Right atrium auricular region (tissue), 2 donors: ENCODE measurements at places on chromosomes 5 and 9. TPM values are rescaled to one million over a fixed set of nuclear protein-coding genes. Genes with fewer than 3 reads are reported as not detected.
A peak's percentile ranks its signal among the peaks of the same experiment; 100 is the strongest.

Gene CRB2
- total RNA-seq = 1.6 TPM

- no peak overlapping the region for H3K27ac ChIP-seq
- no peaks in the 10 kb centered on the region for H3K4me1 ChIP-seq
- no peaks in the 10 kb centered on the region for H3K27me3 ChIP-seq
- H3K36me3 ChIP-seq = no peaks in the 10 kb centered on the region
- no peak for DNase-seq
These were observed 1867.9 kb upstream of the NUDT12 start for GRCh38 chr5:105430516-105430915.

GRCh38 chr9:137544176-137544760 lies 5.9 kb downstream of the PNPLA7 start:
- H3K27me3 ChIP-seq = no peaks in the 10 kb centered on the region
- peaks cover 8% of the 10 kb centered on the region for H3K36me3 ChIP-seq
- DNase-seq = no peak
- H3K4me1 ChIP-seq = no peaks in the 10 kb centered on the region
- no peak overlapping the region for H3K4me3 ChIP-seq
- H3K27ac ChIP-seq = no peak overlapping the region

- no peaks in the 10 kb centered on the region for H3K36me3 ChIP-seq
- H3K27me3 ChIP-seq = no peaks in the 10 kb centered on the region
- DNase-seq = no peak
- no peak overlapping the region for H3K4me3 ChIP-seq
- H3K4me1 ChIP-seq = no peaks in the 10 kb centered on the region
- no peak overlapping the region for H3K27ac ChIP-seq
These were observed 288.2 kb upstream of the MAP3K1 start for GRCh38 chr5:56527174-56527573.

DNA sequence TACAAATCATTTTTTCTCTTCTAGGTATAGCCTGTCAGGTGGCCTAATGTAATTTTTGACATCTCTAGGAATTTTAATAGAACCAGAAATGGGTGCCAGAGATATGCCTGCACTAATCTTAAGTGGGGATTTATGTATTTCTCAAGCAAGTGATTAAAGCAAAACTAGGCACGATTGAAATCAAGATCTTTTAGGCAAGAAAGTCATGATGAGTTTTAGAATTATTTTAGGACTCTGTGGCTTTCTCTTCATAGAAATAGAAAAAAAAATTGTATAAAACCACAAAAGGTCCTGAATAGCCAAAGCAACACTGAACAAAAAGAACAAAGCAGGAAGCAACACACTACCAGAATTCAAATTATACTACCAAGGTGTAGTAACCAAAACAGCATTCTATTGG lies 952 bp upstream of the AMACR start:
- peak overlapping the region; percentile 76 for H3K4me3 ChIP-seq
- no peak for DNase-seq
- H3K36me3 ChIP-seq = no peaks in the 10 kb centered on the region
- no peaks in the 10 kb centered on the region for H3K27me3 ChIP-seq
- no peaks in the 10 kb centered on the region for H3K4me1 ChIP-seq

DNA sequence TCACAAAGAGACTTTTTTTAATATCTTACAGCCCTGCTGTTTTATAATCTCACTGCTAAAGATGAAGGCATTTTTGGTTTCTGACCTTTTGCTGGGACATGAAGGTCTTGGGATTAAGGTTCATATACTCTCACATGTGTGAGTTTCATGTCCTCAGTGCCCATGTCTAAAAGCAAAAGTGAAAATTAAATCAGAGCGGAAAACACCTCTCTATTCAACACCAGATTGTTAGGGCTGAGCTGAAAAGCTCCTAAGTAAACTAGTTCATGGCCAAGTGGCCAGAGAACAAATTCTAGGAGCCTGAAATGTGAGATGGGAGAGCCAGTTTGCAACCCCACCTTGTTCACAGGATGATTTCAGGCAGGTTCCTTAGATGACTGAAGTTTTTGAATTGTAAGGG lies 110.9 kb downstream of the GRIA1 start:
- no peaks in the 10 kb centered on the region for H3K36me3 ChIP-seq
- no peak for DNase-seq
- H3K4me1 ChIP-seq = no peaks in the 10 kb centered on the region
- H3K27ac ChIP-seq = no peak overlapping the region
- no peak overlapping the region for H3K4me3 ChIP-seq
- no peaks in the 10 kb centered on the region for H3K27me3 ChIP-seq

GRCh38 chr9:90062982-90063381 lies 458.2 kb downstream of the GADD45G start:
- H3K4me3 ChIP-seq = no peak overlapping the region
- no peaks in the 10 kb centered on the region for H3K36me3 ChIP-seq
- H3K27me3 ChIP-seq = no peaks in the 10 kb centered on the region

DNA sequence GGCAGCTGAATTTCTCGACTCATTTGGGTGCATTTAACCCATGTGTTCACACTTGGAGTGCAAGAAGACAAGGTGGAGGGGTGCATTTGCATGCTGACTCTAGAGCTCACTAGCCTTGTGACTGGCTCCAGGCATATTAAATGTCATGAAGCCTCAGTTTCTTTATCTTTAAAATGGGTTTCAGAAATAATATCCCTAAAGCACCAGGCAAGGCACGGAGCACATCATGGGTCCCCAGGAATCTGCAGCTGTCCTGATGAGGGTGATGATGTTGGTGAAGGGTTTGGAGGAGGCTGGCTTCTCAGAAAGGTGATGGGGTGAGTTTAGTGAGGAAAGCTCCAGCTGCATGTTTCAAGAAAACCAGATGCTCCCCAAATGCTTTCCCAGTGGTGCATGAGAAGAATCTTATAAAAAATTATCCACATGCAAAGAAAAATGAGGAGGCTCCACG lies 14.8 kb downstream of the STC2 start:
- no peaks in the 10 kb centered on the region for H3K27me3 ChIP-seq
- H3K36me3 ChIP-seq = no peaks in the 10 kb centered on the region
- no peaks in the 10 kb centered on the region for H3K4me1 ChIP-seq
- no peak overlapping the region for H3K27ac ChIP-seq

- H3K4me1 ChIP-seq = no peaks in the 10 kb centered on the region
- DNase-seq = no peak
- H3K4me3 ChIP-seq = no peak overlapping the region
- peaks cover 20% of the 10 kb centered on the region for H3K36me3 ChIP-seq
- H3K27ac ChIP-seq = no peak overlapping the region
- no peaks in the 10 kb centered on the region for H3K27me3 ChIP-seq
These were observed 6.1 kb upstream of the DPM2 start for GRCh38 chr9:127943731-127944144.

DNA sequence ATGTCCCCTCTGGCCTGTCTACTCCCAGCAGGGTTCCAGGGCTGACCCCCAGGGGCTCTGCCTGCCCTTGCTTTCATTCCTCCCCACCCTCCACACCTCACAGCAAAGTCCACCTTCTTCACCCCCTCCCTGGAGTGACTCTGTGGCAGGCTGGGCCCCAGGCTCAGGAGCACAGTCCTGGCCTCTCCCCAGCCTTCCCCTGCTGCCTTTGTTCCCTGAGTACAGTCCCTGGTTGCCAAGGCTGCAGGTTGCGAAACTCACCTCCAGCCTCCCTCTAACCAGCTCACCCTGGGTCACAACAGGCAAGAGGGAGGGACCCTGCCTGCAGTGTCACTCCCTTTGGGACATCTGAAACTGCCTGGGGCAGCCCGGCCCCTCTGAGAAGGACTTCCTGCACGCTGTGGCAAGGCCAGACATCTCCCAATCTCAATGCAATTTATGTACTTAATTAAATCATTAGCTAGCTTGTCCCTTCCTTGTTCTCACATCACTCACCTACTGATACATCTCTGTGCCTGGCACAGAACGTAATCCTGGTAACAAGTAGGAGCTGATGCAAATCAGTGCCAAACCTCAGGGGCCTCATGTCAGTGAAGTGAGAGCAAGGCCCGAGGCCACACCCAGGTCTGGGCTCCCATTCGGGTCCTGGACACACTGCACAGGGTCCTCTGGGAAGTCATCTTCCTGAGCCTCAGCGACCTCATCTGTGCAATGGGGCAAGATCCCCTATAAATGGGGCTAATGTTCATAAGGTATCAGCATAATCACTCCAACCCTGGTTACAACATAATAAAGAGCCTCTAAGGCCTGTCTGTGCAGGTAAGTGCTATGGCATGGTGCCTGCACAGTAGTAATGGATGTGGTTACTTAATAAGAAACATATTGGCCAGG lies 27.3 kb upstream of the TRIM14 start:
- H3K4me1 ChIP-seq = no peaks in the 10 kb centered on the region
- no peaks in the 10 kb centered on the region for H3K36me3 ChIP-seq
- DNase-seq = no peak
- H3K27ac ChIP-seq = no peak overlapping the region
- no peak overlapping the region for H3K4me3 ChIP-seq

DNA sequence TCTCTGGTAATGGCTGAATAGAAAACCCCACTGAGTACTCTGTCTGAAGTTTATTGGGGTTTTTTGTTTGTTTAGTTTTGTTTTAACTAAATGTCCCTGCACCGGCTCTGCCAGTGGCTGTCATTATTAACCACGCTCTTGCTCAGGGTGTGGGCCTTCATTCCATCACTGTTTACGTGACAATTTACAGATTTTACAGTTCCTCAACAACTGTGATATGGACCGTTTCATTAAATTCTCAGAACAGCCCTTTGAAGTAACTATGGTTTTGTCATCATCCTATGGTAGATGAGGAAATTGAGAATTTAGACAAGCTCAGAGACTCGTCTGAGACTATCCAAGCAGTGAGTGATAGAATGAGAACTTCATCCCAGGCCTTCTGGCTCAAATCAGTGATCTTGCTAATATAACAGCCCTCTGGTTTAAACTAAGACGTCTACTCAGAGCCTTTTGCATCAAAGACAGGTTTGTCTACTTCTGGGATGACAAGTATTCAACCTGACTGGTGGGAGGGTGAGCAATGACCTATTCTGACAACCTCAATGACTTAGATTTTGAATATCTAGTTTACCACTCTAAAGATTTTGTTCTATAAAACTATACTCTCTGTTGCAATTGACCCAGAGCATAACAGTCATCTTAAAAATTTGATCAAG lies 77.3 kb upstream of the MAP3K1 start:
- DNase-seq = no peak
- no peak overlapping the region for H3K27ac ChIP-seq
- no peaks in the 10 kb centered on the region for H3K27me3 ChIP-seq
- no peaks in the 10 kb centered on the region for H3K4me1 ChIP-seq
- no peak overlapping the region for H3K4me3 ChIP-seq
- H3K36me3 ChIP-seq = no peaks in the 10 kb centered on the region

DNA sequence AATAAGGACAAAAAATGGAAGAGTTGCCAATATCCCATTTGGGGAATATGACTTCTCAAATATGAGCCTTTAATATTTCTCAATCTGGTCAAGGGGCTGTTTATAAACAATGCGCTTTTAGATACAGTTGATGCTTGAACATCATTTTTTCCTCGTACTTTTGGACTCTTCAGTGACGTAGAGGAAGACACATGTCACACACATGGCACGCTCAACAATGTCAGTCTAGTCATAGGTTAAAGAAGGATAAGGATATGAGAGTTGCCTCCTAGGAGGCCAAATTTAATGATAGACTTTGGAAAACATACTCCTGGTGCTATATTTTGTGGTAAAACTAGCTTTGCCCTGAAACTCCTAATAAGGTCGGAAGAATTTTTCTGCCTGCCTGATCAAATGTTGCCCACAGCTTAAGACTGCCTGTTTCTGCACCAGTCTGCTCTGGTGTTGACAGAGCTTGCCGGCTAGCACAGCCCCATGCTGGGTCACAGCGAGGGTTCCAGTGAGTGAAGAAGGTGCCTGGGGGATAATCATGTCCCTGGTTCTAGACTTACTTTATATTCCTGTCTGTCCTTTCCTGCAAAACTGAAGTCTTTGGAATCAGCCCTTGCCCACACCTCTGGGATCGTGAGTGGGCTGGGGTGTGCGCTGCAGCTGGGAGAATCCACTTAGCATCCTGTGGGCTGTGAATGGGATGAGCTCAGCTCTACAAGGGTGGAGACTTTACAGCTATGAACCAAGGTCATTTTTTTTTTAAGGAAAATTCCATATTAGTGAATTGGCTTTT lies 230.8 kb upstream of the IRX4 start:
- H3K4me3 ChIP-seq = no peak overlapping the region
- no peaks in the 10 kb centered on the region for H3K27me3 ChIP-seq
- no peaks in the 10 kb centered on the region for H3K36me3 ChIP-seq
- no peaks in the 10 kb centered on the region for H3K4me1 ChIP-seq

GRCh38 chr5:15080219-15080618 lies 208.6 kb upstream of the ANKH start:
- H3K27me3 ChIP-seq = no peaks in the 10 kb centered on the region
- no peak for DNase-seq
- no peak overlapping the region for H3K27ac ChIP-seq
- H3K4me3 ChIP-seq = no peak overlapping the region

DNA sequence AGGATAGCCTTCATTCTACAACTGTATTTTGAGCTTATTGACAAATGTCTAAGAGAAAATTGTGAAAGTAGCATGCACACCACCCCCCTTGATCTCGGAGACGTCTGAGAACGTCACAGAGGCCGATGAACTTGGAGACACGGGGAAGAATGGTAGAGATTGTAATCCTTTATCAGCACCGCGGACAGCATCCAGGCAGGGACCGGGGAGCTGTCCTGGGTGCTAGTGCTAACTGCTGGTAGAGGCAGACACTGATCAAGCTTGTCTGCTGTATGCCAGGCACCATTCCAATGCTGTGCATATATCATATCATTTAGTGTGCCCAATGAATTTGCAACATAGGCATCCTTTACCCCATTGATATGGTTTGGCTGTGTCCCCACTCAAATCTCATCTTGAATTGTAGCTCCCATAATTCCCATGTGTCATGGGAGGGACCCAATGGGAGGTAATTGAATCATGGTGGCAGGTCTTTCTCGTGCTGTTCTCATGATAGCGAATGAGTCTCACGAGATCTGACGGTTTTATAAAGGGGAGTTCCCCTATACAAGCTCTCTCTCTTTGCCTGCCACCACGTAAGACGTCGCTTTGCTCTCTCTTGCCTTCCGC lies 98.8 kb downstream of the LHX2 start:
- H3K27me3 ChIP-seq = no peaks in the 10 kb centered on the region
- no peak overlapping the region for H3K27ac ChIP-seq
- no peak for DNase-seq
- H3K4me3 ChIP-seq = no peak overlapping the region
- no peaks in the 10 kb centered on the region for H3K4me1 ChIP-seq

- no peak for DNase-seq
- no peaks in the 10 kb centered on the region for H3K36me3 ChIP-seq
- no peaks in the 10 kb centered on the region for H3K27me3 ChIP-seq
- no peaks in the 10 kb centered on the region for H3K4me1 ChIP-seq
These were observed 8.5 kb downstream of the FBP1 start for GRCh38 chr9:94630833-94631232.

DNA sequence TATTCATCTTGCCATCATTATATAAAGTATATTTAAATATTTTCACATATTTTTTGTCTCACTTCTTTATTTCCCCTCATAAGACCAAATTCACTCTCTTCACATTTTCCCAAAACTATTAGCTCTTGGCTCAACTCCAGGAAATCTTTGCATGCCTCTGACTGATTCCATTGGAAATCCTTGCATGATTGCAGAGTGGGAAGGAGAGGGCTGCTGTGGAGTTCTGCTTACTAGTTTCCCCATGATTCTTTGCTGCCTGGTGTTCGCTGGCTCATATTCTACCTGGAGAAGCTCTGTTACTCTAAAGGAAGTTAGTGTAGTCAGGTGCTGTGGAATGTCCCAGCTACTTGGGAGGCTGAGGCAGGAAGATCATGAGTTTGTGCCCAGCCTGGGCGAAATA lies 41.9 kb downstream of the LIX1 start:
- no peak overlapping the region for H3K4me3 ChIP-seq
- no peaks in the 10 kb centered on the region for H3K4me1 ChIP-seq
- no peaks in the 10 kb centered on the region for H3K36me3 ChIP-seq
- DNase-seq = no peak

Gene PPP2R2B
- total RNA-seq = 1.6 TPM
